ENCODE measurements at places on chromosomes 13 and 19.

- DNase-seq = no peak
These were observed 3.6 kb upstream of the ASF1B start for GRCh38 chr19:14139944-14140343.

DNA sequence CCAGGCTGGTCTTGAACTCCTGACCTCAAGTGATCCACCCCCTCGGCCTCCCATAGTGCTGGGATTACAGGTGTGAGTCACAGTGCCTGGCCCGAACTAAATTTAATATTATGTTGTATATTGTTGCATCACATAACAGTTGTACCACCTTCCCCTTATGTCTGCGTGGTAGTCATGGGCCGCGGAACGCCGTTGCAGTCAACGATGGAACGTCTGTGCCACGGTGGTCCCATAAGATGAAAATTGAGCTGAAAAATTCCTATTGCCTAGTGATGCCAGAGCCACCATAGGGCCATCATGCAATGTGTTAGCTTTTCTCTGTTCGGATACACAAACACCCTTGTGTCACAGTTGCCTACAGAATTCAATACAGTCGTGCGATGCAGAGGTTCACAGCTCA is 236.1 kb downstream of the TEX29 start:
- DNase-seq = no peak

- DNase-seq = no peak
These were observed 125.6 kb downstream of the SPRY2 start for GRCh38 chr13:80215368-80215767.

GRCh38 chr13:113859311-113860050 is 4.4 kb downstream of the GAS6 start:
- no peak for DNase-seq

DNA sequence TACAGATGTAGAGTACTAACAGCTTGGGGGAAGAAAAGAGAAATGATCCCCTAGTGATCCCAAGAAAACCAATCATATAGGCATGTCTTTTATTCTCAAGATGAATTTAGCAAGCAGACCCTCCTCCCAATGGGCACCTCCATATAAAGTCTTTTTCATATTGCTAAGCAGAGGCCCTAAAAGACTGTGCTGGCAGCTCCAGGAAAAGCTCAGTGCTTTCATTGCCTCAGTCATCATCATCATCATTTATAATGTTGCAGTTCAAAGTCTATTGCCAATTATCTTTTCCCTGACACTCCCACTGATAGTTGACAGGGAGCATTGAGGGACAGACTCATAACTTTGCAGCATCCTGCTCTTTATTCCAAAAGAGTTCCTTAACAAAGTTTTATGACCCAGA is 13.0 kb downstream of the GPR183 start:
- no peak for DNase-seq

Measured in ACHN (cell line).